ENCODE measurements at places on chromosomes 11 and 22. TPM values are rescaled to one million over a fixed set of nuclear protein-coding genes. Genes with fewer than 3 reads are reported as not detected.

JAML gene
- total RNA-seq = 71.5 TPM

GRCh38 chr11:12502046-12502445, 124.7 kb downstream of the PARVA start:
- no peak overlapping the region for H3K27ac ChIP-seq
- no peaks in the 10 kb centered on the region for H3K36me3 ChIP-seq
- H3K4me1 ChIP-seq = no peaks in the 10 kb centered on the region
- H3K4me3 ChIP-seq = no peak overlapping the region
- H3K27me3 ChIP-seq = no peaks in the 10 kb centered on the region
- DNase-seq = no peak

GRCh38 chr11:44711113-44711786, 15.5 kb upstream of the TSPAN18 start:
- no peak overlapping the region for H3K4me3 ChIP-seq
- DNase-seq = no peak
- H3K4me1 ChIP-seq = no peaks in the 10 kb centered on the region
- no peaks in the 10 kb centered on the region for H3K36me3 ChIP-seq
- no peak overlapping the region for H3K27ac ChIP-seq
- H3K27me3 ChIP-seq = no peaks in the 10 kb centered on the region

- no peak for DNase-seq
- no peaks in the 10 kb centered on the region for H3K4me1 ChIP-seq
- no peaks in the 10 kb centered on the region for H3K27me3 ChIP-seq
- H3K4me3 ChIP-seq = no peak overlapping the region
- H3K36me3 ChIP-seq = no peaks in the 10 kb centered on the region
These were observed 13.5 kb upstream of the MRPL23 start for GRCh38 chr11:1933416-1934334.

DNA sequence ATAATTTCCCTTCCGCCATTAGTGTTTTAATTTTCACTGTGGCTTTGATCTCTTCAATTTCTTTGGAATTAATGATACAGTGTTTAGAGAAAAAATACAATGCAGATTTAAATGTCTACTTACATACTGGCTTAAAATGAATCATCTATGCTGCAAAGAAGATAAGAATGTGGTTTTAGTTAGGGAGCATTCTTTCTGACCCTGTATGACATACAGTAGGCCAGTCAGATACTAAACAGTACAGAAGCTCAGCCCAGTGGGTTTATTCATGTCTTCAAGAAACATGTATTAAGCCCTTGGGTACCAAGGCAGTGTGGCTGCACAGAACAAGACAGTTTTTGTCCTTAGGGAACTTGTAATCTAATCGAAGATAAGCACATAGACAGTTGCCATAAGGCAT, 268.8 kb downstream of the DDX10 start:
- no peaks in the 10 kb centered on the region for H3K27me3 ChIP-seq
- DNase-seq = no peak
- no peaks in the 10 kb centered on the region for H3K4me1 ChIP-seq
- no peak overlapping the region for H3K27ac ChIP-seq
- no peak overlapping the region for H3K4me3 ChIP-seq

- H3K27me3 ChIP-seq = no peaks in the 10 kb centered on the region
- no peaks in the 10 kb centered on the region for H3K4me1 ChIP-seq
- no peaks in the 10 kb centered on the region for H3K36me3 ChIP-seq
- no peak overlapping the region for H3K27ac ChIP-seq
- no peak overlapping the region for H3K4me3 ChIP-seq
- DNase-seq = no peak
These were observed 65.0 kb upstream of the HMGXB4 start for GRCh38 chr22:35192129-35192918.

ABCG4 gene
- total RNA-seq = not detected

SLC6A5 gene
- total RNA-seq = not detected

DNA sequence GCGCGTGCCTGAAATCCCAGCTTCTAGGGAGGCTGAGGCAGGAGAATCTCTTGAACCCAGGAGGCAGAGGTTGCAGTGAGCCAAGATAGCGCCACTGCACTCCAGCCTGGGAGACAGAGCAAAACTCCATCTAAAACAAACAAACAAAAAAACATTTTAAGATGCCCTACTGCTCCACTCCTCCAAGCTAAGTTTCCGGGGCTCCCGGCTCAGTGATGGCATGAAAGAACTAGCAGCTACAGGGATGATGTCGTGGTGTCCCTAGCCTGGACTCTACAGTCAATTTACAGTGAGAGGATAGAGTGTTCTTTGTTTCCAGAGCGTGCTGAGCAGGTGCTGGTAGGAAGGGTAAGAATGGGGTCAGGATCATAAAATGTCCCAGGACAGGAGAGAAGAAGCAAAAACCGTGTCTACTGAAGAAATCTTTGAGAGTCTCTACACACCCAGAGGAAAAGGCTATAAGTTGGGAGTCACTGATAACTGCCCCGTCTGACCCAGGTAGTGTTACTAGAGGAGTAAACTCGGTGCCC, 1.2 kb upstream of the ZBTB3 start:
- DNase-seq = no peak
- H3K27me3 ChIP-seq = no peaks in the 10 kb centered on the region
- H3K36me3 ChIP-seq = peaks cover 12% of the 10 kb centered on the region
- peaks cover 26% of the 10 kb centered on the region for H3K4me1 ChIP-seq

P2RY6 gene
- not detected for total RNA-seq

- H3K27me3 ChIP-seq = peaks cover 6% of the 10 kb centered on the region
- H3K4me1 ChIP-seq = no peaks in the 10 kb centered on the region
- no peak for DNase-seq
- no peak overlapping the region for H3K4me3 ChIP-seq
These were observed 25.1 kb upstream of the USP47 start for GRCh38 chr11:11816511-11817314.

Measured in CD4-positive, CD25-positive, alpha-beta regulatory T cell (primary cell).